WERI-Rb-1 (cell line): ENCODE measurements at places on chromosomes 2 and 18.

GRCh38 chr2:232871835-232872736 is 2.0 kb downstream of the SNORC start:
- DNase-seq: no peak

GRCh38 chr2:119180892-119181291 is 22.3 kb upstream of the C1QL2 start:
- no peak for DNase-seq

DNA sequence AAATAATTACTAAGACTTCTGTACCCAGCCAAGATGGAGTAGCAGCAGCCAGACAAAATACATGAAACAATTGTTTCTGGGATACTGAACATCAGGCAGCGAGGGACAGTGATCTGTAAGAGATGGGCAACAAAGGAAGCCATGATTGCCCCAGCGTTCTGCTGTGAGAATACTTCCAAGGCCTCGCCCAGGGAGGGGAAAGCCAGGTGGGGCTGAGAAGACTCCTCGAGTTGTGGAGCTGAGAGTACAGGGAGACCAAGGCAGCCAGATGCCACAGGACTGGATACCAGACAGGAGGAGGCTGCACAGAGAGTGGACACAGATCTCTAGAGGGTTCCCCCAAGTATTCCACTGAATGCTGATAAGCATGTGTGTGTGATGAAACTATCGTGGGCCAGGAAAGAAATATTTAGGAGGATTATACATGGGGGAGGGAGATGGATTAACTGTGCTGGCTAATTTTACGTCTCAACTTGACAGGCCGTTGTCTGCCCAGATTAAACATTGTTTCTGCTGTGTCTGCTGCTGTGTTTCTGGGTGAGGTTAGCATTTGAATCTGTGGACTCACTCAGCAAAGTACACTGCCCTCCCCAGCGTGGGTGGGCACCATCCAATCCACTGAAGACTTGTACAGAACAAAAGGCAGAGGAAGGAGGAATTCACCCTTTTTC is 10.2 kb upstream of the LIMS2 start:
- peak; percentile 37 for DNase-seq

DNA sequence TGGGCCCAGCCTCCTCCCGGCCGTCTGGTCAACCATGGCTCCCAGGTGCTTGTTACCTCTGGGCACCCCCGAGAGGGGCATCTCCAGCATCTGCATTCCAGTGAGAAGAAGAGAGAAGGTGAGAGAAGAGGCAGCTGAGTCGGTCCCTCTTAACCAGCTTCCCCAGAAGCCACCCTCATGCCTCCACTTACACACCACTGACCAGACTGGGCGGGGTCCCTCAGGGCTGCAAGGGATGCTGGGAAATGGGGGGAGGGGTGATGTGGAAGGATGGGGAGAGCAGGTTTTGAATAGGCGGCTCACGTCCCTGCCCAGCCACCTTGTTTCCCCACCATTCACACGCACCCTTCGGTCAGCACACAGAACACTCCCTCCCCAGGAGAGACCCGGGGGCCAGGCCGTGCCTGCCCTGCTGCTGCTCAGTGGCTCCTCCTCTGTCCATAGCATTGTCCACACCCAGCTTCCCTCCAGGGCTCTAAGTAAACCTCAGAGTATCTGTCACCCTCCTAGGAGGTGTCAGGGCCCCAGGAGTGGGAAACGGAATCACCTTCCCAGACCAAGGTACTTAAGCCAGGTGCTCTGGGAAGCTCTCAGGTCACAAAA is 34.7 kb downstream of the GBX2 start:
- no peak for DNase-seq

DNA sequence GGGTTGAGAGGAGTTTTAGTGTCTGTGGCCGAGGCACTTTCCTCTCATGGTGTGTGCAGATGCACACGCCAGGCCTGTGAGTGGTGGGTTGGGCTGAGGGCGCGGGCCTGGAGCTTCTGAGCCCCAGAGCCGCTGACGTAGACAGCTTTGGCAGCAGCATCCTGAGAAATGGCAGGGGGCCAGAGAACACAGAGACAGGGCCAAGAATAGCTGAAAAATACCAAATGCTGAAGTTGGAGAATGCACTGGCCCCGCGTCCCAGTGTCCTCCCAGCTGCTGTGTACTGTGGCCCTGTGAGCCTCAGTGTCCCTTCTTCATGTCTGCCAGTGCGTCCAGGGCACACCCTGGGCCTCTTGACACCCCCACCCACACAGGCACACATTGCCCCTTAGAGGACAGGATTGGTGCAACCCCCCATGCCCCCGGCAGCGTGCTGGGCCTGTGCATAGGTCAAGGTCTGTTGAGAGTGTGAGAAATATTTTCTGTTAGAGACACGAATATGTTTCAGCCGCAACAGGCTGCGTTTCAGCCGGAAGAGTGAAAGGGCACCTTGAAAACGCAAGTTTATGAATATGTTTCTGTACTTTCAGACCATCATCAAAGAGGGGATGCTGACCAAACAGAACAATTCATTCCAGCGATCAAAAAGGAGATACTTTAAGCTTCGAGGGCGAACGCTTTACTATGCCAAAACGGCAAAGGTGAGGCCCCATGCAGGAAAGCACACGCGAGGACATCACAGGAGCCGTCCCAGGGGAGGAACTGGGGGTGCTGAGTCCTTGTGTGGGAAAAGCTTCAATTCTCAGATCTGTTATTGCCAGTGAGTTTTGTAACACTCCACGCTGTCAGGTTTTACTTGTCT is 33.6 kb downstream of the DGKD start:
- DNase-seq: no peak

DNA sequence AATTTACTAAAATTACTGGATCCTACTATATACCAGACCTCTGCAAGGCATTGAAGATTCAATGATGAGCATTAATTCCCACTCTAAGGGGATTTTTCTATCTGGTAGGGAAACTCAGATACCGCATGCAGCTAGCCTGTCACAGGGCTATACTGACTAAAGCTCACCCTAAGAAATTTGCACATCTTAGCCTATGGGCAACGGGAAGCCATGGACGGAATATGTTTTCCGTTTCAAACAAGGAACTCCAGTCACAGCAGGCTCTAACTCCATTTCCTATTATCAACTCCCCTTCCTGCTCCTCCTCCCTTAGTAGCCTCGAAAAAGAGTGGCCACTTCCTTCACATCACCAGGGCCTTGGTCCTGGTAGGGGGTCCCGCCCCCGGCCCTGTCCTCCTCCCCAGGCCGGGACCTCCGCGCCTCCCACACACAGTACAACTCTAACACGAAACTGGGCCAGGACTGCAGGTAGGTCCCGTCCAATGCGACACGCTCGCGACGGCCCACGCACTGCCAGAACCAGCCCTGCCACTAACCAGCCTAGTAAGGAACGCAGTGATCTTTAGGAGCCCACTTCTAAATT is 659 bp upstream of the COX5B start:
- no peak for DNase-seq

DNA sequence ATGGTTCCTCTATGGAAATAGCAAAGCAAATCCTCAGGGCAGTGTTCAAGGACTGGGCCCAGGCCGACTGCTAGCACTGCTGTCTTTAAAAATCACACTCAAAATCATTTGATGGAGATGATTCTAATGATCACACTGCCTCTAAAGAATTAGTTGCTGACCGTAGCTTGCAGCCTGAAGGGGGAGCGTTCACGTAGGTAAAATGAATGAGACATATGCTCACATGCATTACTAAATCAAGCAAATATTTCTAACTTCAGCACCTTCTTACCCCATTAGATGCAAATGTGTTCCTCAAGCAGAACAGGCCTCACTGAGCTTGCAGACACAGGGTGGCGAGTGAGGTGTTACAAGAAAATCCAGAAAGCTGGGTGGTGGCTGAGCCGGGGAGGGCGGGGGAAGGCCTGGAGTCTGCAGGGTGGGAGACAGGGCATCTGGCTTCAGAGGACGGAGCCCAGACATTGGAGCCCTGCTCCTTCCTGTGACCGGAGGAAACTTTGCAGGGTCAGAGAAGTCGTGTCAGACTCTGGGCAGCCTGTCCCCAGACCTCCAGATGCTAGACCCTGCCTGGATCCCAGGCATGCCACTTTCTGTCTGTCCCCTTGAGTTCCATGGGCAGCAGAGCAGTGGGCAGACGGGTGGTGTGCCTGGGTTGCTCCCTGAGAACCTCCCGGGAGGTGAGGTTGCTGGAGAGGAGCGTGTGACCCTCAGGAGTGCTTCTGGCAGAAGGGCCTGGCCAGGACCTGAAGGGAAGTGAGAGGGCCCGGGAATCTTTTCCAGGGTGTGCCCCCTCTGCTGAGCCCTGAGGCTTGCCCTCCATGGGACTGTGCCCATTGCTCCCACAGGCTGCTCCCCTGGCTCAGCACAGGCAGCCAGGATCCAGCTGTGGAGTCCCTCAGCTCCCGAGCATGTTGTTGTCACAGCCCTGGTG is 7.1 kb upstream of the NPPC start:
- DNase-seq: no peak

DNA sequence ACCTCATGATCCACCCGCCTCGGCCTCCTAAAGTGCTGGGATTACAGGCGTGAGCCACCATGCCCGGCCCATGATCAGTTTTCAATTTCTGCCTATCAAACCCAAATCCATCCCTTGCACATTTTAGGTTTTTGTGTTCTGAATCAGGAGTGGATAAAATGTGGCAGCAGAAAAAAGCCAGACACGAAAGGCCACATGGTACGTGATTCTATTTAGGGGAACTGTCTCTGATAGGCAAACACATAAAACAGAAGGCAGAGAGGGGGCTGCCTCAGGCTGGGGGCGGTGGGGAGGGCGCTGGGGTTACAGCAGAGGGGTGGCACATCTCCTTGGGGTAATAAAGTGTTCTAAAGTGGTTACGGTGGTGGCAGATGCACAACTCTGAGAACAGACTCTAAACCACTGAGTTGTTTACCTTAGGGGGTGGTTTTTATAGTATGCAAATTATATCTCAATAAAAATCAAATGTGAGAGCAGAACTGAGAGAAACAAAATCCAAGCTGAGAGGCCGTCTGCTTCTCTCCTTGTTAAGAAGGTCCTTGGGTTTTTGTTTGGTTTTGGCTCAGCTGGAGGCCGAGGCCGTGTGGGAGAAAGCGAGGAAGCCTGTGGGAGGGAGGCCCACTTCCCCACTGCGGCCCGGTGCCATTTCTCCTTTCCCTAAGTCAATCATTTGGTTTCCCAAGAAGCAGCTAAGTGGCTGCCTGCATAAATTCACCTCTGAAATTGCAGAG is 78.0 kb downstream of the SOWAHC start:
- DNase-seq: no peak

GRCh38 chr2:85377083-85377482 is 22.5 kb downstream of the ELMOD3 start:
- no peak for DNase-seq

DNA sequence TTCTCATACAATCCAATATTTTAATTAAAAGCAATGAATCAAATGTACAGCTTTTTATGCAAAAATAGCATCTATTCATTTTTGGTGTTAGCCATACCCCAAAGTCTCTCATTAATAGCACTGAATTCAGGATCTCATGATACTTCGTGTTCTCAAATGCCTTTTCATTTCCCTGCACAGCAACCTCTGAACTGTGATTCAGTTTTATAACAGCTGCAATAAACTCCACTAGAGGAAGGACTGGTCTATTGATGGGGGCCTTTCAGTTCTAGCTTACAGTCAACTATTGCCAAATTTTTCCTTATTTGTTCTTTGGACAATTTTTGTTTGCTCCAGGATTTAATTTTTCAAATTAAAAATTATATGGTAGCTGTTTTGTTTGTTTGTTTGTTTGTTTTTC is 4.8 kb upstream of the TMEM87B start:
- no peak for DNase-seq

DNA sequence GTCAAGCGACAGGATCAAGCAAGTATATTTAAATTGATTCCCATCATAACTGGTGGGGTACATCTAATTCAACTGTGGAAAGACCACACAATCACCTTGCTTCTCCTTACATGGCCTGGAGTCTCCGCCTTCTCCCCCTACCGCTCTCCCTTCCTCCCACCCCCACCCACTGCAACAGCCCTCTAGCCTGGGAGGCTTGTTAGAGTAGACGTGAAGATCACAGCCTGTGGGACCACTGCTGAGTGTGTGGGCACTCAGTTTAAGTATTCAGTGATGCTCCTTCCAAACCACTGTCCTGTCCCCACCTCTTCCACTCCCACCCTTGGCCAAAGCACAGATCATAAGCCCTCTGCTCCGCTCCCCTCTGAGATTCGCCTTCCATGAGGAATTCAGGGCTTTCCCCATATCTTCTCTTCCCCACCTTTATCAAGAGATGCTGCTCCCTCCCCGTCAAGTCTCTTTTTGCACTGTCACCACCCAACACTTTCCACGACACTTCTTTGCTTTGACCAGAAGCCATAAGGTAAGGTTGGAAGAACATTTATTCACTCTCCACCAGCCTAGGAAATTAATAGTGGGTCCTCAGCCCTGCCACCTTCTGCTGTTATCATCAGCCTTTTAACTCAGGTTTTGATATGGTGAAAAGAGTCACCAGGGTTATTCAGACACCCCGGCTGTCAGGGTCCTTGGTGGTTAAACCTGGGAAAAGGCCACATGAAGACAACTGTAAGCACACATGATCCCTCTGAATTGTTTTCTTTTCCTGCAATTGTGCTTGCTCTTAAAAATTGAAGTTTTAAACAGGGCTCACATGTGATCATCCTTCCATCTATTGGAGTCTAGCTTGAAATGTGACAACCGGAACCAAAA is 1.7 kb downstream of the METTL4 start:
- no peak for DNase-seq

DNA sequence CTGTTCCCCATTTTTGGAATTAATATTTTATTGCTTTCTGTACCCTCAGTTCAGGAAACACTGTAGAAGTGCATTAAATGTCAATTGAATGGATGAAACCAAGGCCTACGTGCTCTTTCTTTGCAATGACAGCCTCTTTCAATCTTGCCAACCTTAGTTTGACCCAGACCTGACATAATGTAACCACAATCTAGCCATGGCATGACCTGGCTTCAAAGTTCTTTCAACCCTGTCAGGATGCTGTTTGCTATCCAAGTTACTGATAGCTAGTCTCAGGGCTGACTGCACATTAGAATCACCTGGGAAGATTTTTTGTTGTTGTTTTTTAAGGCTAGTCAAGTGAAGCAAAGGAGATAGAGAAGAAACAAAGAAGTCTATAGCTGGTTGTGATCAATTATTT is 190.9 kb upstream of the PKDCC start:
- no peak for DNase-seq

DNA sequence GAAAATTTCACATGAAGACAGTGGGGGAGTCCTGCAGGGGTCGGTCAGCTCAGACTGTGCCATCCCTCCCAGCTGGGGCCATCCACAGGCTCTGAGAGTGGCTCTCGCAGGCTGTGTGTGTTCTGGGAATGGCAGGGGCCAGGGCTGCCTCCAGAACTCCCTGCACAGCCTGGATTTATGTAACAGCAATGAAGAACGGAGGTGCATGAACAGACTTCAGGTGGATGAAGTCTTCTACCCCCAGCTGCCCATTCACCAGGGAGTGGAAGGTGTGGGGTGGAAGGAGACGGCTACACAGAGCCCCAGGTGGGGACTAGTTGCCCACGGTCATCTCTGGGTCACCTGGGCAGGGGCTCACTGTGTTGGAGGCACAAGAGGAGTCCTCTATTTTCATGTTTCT is 56.1 kb upstream of the HDAC4 start:
- no peak for DNase-seq

- no peak for DNase-seq
Observed at GRCh38 chr2:101357376-101357775, 29.9 kb downstream of the CREG2 start.
